ENCODE measurements at places on chromosomes 3 and 15. TPM values are rescaled to one million over a fixed set of nuclear protein-coding genes. Genes with fewer than 3 reads are reported as not detected.

GRCh38 chr3:10116138-10116460 is 624 bp downstream of the BRK1 start:
- no peak for DNase-seq

DNA sequence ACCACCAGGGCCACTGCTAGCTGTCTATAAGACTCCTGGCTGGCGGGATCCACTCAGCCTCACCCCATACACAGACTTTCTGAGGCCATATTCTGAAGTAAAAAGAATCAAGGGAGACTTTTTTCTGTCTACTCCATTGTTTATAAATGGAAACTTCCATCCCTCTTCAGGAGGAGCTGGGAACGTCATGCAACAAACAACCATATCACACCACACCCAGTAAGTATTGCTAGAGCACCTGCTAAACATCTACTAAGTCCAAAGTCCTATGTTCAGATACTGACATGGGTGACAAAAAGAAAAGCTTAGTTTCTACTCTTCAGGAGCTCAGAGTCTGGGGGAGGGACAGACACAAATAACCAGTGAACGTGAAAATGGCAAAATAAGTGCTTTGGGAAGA is 324.8 kb upstream of the ONECUT1 start:
- DNase-seq: no peak

CDCP1 gene
- total RNA-seq: 0.38 TPM

GRCh38 chr3:14581334-14582044 is 41.3 kb upstream of the GRIP2 start:
- DNase-seq: no peak

GRCh38 chr15:62935300-62936081 is 107.1 kb upstream of the TPM1 start:
- DNase-seq: no peak

GRCh38 chr15:41967506-41968206 is 4.7 kb downstream of the EHD4 start:
- DNase-seq: no peak

GRCh38 chr3:25171118-25171807 is 256.8 kb upstream of the RARB start:
- no peak for DNase-seq

COL8A1 gene
- 12.5 TPM for total RNA-seq

GRCh38 chr3:126798521-126798920 is 94.5 kb downstream of the CHCHD6 start:
- DNase-seq: no peak

FEZF2 gene
- total RNA-seq: not detected

DNA sequence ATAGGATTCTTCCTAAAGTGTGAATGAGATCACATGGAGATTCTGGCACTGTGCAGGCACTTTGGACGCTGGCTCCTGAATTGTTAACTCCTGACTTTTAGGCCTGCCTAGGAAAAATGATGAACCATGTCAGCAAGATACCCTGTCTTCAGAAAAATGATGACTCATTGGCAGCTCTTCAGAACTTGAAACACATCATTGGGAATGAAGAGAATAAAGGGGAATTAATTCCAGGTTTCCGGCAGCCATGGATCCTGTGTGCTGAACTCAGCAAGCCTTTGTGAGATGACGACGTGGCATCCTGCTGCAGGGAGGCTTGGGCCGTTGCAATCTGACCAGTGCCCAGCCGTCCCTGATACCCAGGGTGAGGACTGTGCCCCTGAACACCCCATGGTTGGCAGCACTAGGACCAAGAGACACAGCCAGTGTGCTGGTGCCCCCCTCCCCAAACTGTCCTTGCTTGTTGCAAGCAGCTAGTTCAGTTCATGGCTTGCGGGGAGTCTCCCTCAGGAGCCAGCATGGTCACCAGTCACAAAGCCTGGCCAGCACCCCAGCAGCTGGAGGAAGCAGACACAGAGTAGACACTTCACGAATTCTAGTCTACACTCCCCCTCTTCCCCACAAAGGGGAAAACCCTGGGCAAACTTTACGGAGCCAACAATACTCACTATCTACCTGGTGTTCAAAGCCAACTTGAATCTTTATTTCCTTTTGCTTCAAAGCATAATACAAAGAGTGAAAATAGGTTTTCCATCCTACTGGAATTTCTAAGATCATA is 7.8 kb upstream of the LIPC start:
- no peak for DNase-seq

All from heart left ventricle (tissue), 16 donors.